ENCODE measurements at places on chromosomes 4 and X.

DNA sequence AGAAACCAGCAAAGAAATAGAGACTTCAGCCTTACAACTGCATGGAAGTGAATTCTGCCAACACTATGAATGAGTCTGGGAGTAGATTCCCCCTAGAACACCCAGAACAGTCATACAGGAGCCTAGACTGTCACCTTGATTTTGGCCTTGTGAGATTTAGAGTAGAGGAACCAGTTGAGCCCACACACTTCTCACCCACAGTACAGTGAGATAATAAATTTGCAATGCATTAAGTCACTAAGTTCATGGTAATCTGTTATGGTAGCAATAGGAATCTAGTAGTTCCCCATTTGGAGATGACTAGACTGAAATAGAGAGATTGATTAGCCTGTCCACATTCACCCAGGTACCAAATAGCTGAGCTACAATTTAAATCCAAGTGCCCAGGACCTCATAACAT lies 59.0 kb downstream of the FAM13A start:
- no peak for DNase-seq

DNA sequence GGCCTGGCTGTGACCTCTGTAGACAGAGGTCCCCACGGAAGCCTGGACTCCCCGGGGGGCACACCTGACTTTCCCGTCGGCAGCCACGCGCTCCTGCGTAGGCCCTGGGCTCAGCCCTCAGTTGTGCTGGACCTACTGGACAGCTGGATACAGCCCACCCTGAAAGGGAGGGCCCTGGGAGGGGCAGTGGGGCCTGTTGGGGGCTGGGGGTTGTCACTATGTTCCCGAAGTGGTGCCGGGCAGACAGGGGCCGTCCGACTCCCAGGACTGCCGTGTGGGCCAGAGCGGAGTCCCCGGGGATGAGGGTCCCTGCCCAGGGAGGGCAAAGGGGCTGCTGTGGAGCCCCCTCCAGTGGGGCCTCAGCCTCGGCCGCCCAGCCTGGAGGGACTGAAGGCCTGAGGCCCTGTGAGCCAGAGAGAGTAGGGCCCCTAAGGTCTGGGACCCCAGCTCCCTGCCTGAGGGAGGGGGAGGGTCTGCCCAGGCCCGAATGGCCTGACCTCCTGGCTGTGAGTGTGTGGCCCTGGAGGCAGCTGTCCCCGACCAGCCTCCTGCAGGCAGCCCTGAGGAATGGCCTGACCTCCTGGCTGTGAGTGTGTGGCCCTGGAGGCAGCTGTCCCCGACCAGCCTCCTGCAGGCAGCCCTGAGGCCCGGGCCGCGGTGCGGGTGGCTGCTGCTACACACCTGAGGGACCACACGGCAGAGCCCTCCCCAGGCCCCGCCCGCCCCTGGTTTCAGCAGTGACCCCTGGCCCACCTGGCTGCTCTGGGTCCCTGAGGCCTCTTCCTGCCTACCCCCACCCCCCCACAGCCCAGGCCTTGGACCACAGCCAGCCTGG lies 25.8 kb downstream of the FGFRL1 start:
- no peak for DNase-seq

- DNase-seq: no peak
Measured at GRCh38 chrX:97402903-97403302, 519.2 kb downstream of the RPA4 start.

GRCh38 chr4:40149960-40150385 lies 46.9 kb upstream of the RHOH start:
- DNase-seq: no peak

DNA sequence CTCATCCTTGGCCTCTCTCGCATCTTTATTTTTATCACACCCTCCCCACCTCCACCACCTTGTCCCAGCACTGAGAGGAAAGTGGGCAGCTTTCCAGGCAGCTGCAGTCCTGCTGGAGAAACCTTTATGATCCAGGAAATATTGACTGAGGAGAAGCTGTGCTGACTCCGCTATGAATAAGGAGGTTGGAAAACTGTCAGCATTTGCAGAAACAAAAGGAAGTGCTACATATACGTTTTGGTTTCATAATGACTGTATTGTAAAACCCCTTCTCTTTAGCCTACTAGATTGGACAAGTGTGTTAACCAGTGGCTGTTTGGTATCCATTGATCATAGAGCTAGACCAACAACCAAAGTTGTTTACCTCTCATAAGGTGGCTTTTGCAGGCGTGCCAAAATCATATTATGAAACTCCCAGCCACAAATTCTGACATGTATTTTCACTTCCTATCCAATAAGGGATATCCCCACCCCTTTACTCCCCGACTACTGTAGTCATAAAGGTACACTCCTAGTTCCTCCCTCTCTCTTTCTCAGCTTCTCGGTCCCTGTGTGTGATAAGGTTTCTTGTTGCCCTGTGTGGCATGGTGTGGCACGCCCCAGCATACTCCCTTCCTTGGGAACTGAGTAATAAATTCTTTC lies 88.4 kb downstream of the GPR143 start:
- DNase-seq: no peak

GRCh38 chr4:10622728-10623127 lies 61.8 kb downstream of the CLNK start:
- DNase-seq: no peak

DNA sequence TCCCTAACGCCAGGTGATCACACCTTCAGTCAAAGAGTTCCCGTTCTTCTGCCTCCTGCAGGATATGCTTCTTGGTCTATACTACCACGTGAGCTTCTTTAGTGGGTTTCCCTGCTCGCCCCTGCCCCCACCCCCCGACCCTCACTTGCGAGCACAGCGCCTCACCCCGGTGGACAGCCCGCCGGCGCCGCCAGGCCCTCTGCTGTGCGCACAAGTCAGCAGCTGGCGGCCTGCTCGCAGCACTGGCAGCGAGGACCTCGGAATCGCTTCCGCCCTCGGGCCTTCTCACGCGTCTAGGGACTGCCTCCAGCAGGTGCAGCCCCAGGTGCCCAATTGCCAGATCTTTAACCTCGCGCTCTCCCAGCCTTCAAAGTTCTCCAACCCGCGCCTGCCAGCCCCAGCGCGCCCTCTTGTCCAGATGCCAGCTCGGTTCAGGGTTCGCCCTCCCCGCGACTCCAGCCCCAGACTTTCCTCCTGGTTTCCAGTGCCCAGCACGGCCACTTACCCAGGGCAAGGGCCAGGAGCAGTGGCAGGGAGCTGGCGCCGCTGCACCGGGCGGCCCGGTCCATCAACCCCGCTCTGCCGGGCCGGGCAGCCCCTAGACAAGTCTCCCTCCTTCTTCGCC lies 454 bp downstream of the BTC start:
- DNase-seq: peak; percentile 12

DNA sequence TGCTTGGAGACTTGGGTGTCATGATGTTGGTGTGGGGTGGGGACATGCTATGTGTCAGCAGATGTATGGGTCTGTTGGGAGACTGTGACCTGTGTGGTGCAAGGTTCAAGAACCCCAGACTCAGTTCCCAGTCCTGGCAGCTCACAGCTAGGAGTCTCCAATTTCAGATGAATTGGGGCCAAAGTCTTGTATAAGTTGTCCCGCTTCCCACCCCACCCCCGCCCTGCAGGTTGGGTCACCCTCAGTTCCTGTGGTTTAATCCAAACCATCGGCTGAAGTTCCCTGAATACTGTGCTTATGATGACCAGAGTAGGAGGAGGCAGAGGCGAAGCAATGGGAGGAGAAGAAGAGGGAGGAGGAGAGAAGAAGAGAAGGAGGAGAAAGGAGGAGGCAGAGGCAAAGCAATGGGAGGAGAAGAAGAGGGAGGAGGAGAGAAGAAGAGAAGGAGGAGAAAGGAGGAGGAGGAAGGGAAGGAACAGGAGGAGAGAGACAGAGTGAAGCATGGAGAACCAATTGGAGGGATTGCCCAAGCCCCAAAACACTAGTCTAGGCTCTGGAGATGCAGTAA lies 112.6 kb downstream of the EFNB1 start:
- no peak for DNase-seq

GRCh38 chr4:95219109-95219508 lies 329.7 kb downstream of the UNC5C start:
- no peak for DNase-seq

DNA sequence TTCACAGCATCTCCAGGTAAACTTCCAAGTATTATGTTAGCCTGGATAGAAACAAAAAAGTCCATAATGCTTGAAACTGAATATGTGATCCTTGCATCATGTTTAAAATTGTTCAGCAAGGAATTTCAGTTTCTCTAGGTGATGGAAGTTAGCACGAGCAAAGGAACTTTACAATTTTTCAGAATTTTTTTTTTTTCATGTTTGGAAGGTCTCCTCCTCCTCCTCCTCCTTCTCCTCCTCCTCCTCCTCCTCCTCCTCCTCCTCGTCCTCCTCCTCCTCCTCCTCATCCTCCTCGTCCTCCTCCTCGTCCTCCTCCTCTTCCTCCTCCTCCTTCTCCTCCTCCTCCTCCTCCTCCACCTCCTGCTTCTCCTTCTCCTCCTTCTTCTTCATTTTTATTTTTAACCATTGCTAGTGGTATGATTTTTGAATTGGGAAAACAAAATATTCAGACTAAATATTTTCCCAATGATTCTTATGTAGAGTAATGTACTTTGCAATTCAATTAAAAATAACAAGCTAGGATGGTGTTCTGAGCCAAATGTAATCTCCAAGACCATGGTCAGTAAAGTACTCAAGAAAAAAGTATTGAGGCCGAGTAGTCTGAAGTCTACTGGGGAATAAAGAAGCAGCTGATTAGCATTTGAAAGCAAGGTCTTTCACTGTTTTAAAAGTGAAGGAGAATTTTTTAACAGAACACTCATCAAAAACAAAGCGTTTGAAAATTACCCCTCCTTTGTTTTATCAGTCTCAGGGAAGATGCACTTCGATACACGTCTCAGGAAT lies 420.9 kb upstream of the ATOH1 start:
- no peak for DNase-seq

- no peak for DNase-seq
Measured at GRCh38 chr4:10664408-10664807, 20.2 kb downstream of the CLNK start.

DNA sequence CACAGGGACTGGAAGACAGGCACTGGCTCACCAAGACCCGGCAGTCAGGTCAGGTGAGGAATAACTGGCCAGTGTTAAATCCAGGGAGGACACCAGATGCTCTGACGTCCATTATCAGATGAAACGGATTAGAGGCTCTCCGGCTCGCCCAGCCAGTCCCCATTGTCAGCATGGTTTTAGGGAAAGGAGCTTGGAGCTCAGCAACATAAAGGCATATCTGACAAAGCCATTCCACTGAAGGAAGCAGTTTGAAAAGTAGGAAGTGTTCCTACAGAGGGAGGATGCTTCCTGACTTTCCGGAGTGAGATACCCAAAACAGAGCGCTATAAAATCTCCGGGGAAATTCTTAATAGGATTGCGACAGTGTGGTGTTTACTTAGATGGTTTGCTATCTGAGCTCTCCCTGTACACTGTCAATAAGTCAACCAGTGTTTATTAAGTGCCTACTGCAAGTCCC lies 14.8 kb downstream of the NDNF start:
- no peak for DNase-seq

- no peak for DNase-seq
Measured at GRCh38 chrX:130053236-130053635, 57.1 kb downstream of the ELF4 start.

GRCh38 chrX:70960730-70961129 lies 29.8 kb upstream of the SLC7A3 start:
- no peak for DNase-seq

DNA sequence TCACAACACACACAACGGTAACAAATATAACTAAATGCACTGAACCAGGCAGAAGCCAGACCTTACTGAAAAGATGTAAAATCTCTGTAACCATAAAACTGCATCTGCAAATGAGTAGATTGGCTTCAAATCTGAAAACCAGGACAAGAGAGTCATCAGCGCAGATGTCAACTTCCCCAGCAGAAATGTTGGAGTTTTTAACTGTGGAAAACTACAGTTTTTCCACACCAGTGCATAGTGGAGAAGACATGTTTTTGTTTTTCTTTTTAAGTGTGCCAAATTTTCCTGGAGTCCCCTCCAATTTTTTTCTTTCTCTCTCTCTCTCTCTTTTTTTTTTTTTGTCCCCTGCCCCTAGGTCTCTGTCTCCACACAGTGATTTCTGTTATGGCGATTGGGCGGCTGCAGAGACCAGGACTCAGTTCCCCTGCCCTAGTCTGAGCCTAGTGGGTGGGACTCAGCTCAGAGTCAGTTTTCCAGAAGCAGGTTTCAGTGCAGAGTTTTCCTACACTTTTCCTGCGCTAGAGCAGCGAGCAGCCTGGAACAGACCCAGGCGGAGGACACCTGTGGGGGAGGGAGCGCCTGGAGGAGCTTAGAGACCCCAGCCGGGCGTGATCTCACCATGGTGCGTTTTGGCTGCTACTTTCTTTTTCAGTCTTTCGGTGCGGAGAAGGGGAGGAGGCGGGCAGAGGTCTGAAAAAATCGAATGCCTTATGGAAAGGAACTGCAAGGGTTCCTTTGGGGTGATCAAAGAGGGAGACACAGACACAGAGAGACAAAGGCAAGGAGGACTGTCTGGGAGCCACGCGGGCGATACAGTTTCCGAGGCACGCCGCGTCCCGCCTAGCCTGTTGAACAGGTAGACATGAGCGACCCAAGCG lies at the start of gene GUCY1A1:
GUCY1A1 (plus strand) TSS at position 505 of the 878 bp plus-strand sequence. CDS start 30,020 bp downstream, outside the sequence.
- DNase-seq: no peak

- no peak for DNase-seq
Measured at GRCh38 chr4:31349907-31350306, 629.7 kb downstream of the PCDH7 start.

GRCh38 chr4:165542476-165542875 lies 163.7 kb downstream of the CPE start:
- no peak for DNase-seq

DNA sequence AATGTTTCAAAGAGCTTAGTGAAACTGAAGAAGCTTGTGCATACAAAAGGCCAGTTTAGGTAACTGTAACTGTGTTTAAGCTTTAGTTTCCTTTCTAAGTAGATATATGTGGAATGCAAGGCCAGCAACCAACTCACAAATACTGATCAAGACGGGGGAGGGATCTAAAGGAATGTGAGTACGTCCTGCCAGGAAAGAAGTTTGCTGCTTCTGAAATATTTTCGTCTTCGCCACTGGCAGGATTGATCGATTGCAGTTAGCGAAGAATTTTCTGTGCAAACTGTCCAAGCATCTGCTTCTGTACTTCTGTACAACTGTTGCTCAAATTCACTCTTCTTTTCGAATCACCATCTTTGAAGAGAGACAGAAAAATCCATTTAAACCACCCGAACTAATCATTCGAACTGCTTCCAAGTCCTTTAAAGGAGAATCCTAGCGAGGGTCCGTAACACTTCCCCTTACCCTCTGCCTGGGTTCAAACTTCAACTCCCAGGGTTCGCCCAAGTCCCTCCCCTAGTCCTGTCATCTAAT lies 373 bp upstream of the INTS6L start:
- DNase-seq: no peak

DNA sequence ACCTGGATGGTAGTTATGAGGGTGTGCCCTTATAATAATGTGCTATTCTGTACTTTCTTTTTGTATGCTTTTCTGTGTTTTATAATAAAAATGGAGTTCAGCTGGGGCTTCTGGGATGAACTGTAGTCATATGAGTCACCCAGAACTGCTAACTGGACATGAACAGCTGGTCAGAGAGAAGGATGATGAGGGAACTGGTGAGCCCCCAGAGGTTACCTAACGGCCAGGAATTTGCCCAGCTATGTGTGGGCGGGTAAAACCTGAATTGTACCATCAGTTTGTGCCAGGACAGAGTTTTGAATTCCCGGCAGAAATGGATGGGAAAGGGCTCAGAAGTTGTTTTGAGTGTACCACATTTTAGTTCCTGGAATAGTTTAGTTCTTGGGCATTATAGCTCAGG lies 138.0 kb upstream of the USP9X start:
- DNase-seq: no peak

- no peak for DNase-seq
Measured at GRCh38 chr4:8571702-8572685, 8.2 kb upstream of the GPR78 start.

- no peak for DNase-seq
Measured at GRCh38 chrX:115023139-115023538, 5.7 kb upstream of the IL13RA2 start.

- DNase-seq: no peak
Measured at GRCh38 chr4:121951521-121952110, at the start of gene TRPC3. Gene TRPC3 (minus strand): TSS chr4:121952060. CDS start chr4:121951680, 380 bp downstream.

Measured in cortex of kidney (tissue), 1 donor.